ENCODE measurements at places on chromosomes 3 and 15.

GRCh38 chr3:194702545-194702944 lies 16.9 kb downstream of the FAM43A start:
- DNase-seq = no peak

DNA sequence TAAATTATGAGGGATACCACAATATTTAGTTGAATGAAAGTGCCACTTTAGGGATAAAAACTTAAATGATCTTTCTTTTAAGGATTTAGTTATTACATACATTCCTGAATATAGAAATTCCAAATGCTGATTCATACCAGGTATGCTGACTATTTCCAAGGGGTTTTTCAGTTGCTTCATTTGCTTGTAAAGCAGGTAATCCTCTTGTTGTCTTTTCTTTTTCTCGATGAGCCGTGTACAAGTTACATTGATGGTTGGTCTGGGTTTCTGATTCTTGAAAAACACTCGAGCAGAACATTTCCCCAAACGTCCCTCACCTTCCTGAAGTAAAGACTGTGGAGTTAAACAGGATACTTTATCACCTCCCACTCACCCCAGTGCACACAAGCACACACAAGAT lies 21.7 kb downstream of the RARRES1 start:
- no peak for DNase-seq

DNA sequence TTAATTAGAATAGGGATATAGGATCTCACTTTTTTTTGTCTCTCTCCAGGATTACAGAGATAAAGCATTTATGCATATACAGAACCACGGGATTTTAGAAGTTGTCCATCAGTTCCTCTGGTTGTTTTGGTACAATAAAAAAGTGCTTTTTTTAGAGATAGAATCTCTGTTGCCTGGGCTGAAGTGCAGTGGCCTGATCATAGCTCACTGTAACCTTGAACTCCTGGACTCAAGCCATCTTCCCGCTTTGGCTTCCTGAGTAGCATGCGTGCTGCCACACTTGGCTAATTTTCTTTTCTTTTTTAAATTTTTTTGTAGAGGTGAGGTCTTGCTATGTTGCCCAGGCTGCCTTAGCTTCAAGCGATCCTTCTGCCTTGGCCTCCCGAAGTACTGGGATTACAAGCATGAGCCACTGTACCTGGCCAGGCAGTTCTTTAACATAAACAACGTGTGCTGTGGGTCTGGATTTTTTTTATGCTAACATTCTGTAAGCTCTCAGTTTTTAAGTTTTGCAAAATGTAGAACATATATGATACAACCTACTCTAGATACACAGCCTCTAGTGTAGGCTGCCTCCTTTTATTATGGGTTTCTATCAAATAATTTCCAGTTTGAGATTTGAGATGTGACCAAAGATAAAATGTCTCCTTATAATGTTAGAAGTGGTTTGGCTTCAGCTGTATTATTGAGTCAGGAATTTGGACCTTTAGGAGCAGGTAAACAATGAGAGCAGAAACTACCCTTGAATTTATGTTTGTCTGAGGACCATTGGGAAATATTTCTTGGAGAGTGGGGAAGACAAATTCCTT lies 57.4 kb upstream of the ULK4 start:
- no peak for DNase-seq

- DNase-seq = no peak
These were observed 162.6 kb upstream of the PFN2 start for GRCh38 chr3:150133293-150133692.
